ENCODE measurements at places on chromosomes 13 and 19.

GRCh38 chr19:5460748-5461147, 5.5 kb downstream of the ZNRF4 start:
- DNase-seq = no peak

DNA sequence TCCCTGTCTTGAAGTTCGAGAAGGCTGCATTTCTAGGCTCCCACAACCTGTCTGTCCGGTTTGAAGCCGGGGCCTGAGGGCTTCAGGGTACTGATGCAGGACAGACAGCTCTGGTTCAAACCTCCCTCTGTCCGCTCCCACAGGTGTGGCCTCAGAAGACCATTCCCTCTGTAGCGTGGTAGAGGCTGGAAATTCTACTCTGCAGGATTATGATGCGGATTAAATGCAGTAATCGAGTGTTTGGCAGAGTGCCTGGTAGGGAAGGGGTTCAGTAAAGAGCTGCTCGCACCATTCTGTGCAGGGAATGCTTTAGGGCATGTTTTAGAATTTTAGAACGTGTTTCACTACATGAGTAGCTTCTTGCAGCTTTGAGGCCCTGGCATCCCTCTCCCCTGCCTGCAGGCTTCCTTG, 30.5 kb downstream of the PPP1R37 start:
- DNase-seq = no peak

DNA sequence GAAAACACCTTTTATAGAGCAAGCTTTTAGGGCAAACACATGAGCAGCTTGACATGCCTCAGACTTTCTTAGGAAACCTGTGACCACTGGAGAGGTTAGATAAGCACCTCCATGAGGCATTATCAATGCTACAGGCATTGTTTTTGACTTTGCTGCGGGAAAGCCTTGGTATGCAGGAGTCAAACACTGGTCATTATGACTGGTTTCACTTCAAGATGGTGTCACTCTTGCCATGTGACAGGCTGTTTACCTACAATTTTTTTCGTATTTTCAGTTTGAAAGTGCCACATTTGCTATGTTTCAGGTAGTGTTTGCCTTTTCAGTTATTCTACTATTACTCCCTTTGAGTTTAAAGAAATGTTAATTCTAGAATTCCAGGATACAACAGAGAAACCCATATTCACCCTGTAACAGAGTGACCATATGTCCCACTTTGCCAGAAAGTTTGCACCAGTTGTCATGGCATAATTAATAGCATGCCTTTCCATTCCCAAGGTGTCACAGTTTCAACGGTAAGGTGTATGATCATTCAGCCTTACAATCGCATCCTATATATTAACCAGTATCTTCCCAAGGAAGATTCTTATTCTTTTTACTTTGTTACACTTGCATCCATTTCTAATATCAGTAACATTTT, 33.0 kb downstream of the USP12 start:
- no peak for DNase-seq

- no peak for DNase-seq
Observed at GRCh38 chr13:48233046-48233888, at the start of gene ITM2B. Gene ITM2B, plus strand, starts transcription at chr13:48233206. Its CDS starts 155 bp downstream, at chr13:48233361.
